ENCODE measurements at places on chromosomes 3 and 15.

- DNase-seq: no peak
Observed at GRCh38 chr15:91897585-91898372, 44.3 kb downstream of the SLCO3A1 start.

GRCh38 chr3:12226031-12226430 is 62.8 kb upstream of the PPARG start:
- no peak for DNase-seq

GRCh38 chr15:95822961-95823360 is 507.5 kb upstream of the NR2F2 start:
- no peak for DNase-seq

DNA sequence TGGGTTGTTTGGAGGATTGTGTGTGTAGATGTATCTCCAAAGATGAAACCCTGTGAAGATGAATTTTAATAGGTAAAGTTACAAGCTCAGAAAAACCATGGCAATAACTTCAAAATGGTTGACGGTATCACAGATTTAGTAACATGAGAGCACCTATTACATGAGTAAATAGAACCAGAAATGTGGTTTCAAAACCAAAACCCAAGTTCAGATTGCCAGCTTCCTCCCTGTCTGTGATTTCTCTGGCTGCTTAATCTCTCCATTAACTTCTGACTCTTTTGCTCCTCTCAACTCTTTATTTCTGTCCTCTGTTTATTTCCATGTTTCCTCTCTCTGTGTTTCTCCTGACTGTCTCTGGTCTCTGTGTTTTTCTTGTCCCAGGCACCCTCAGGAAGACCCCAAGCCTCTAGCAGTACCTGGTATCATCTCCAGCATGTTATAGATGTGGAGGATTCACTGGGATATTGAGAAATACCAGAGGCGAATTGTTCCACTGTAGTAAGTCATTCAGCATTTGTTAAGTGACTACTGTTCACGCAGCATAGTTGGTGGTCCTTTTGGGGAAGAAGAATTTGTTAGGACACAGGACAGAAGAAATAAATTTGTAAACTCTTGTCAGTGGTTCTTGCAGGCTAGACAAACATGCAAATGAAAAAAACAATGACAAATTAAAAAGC is 138.8 kb downstream of the BBX start:
- no peak for DNase-seq

DNA sequence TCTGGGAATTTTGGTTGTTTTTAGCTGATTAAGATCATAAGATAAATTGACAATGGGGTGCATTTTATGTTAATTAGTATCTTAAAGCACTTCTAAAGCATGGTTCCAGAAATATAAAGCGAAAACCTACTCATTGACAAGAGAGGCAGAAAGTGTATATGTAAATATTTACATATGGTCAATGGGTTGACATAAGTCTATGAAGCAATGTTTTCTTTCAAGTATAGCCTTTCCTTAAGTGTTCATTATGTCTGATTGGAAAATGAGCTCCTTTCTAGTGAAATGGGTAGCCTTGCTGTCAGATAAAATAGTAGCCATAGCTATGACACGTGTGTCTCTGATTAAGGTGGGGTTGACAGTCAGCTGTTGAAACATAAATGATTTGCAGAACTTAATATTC is 365.2 kb upstream of the AGTR1 start:
- no peak for DNase-seq

DNA sequence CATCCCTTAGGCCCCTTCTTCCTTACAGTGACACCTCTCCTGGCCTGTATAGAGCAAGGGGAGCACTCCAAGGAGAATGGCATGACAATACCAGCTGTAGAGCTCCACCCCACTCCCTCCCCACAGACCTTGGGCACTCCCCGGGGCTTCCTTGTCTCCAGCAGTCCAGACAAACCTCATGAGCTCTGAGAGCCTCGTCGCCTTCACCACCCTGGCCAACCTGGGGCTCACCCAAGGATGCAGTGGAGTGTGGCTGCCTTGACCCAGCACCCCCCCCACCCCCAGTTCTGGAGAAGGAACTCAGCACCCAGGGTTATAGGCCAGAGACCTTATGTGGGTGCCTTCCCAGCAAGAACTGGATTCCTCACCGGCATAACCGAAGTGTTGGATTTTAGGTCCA is 7.4 kb upstream of the SLCO2A1 start:
- no peak for DNase-seq

DNA sequence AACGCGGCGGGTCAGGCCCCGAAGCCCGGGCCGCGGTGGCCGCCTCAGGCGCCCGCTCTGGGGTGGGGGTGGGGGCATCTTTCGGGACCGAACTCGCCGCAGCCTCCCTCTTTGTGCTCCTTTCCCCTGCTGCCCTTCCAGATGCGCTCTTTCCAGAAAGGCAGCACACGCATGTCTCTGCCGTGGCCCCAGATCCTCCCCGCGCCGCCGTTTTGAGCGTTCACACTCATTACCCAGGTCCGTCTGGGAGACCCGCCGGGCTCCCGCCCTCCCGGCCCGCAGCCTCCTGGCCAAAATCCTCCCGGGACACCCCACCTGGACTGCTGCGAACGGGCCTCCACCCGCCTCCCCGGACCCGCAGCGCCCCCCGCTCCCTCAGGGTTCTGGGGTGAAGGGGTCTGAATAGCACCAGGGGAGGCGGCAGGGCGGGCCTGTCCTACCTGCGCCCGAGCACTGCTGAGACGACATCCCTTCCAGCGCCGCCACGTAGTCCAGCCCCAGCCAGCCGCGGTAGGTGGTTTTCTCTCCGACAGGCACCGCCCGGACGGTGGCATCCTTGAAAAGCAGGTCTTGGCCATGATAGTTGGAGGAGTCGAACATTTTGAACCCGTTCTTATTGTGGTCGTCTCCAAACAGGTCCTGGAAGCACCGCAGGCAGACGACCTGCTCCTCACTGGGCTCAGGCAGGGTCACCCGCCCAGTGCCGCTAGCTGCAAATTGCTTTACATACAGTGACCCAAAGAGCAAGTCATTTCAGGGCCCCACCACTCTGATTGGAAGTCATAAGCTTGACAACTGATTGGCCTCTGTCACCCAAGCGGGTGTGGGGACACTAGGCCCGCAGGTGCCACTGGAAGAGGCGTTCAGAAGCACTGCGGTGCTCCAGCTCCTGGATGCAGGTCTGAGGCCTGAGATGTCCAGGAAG is 25.9 kb downstream of the MELTF start:
- DNase-seq: no peak

GRCh38 chr3:134294302-134295280 is 43.9 kb upstream of the RYK start:
- DNase-seq: no peak

- DNase-seq: no peak
Observed at GRCh38 chr3:12893247-12893646, 51.9 kb upstream of the RPL32 start.

DNA sequence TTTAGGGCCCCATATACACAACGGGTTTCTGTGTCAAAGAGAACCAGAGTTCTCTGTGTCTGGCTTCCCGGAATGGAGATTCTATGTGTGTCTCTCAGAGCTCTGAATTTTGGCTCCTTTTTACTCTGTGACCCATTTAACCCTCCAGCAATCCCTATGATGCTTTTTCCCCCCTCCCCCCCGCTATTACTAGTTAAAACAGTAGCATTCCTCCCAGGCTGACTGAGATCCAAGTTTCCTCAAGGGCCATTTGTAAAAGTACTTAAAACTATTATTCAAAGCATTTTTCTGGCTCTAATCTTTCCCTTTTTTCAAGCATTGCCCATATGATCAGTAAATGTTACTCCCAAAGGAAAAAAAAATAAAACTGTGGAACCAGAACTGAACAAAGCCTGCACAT is 6.6 kb upstream of the STAC start:
- no peak for DNase-seq

- DNase-seq: no peak
Observed at GRCh38 chr15:47616876-47617275, 100.4 kb upstream of the SEMA6D start.

All from hepatic stellate cell (primary cell).